HL-60 (cell line): ENCODE measurements at places on chromosomes 3 and 15.

GRCh38 chr3:10157031-10157430, 7.7 kb upstream of the IRAK2 start:
- no peak for DNase-seq

DNA sequence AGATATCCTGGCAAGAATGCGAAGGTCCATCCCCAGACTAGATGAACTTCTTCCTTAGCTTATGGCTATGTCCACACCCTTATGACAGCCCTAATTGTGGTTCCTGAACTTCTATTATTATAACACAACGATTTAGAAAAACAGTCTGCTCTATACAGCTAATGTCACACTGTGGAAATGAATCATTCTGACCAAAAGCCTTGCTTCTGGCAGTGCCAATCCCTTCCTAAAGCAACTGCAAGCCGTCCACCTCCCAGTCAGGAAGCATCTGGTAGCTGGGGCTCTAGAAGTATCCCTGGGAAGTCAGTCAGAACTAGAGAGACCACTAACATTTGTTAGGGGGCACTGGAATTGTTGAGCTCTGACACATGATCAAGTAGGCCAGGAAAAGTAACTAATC, 45.0 kb downstream of the MYO5A start:
- peak; percentile 35 for DNase-seq

GRCh38 chr15:85950101-85950500, 129.6 kb upstream of the AGBL1 start:
- no peak for DNase-seq

GRCh38 chr3:193165431-193166120, 75.4 kb upstream of the PLAAT1 start:
- no peak for DNase-seq

DNA sequence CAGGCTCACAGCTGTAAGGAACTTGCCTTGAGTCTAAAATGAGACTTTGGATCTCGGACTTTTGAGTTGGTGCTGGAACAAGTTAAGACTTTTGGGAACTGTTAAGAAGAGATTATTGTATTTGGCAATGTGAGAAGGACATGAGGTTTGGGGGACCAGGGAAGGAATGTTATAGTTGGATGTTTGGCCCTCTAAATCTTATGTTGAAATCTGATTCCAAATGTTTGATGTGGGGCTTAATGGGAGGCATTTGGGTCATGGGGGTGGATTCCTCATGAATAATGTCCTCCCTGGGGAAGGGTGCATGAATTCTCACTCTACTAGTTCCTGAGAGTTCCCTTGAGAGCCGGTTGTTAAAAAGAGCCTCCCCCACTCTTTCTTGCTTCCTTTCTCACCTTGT, 18.5 kb upstream of the CHCHD6 start:
- no peak for DNase-seq

- DNase-seq = no peak
Measured at GRCh38 chr3:155548195-155548594, 196.7 kb downstream of the PLCH1 start.

- no peak for DNase-seq
Measured at GRCh38 chr3:141114816-141115460, 63.8 kb downstream of the SPSB4 start.

DNA sequence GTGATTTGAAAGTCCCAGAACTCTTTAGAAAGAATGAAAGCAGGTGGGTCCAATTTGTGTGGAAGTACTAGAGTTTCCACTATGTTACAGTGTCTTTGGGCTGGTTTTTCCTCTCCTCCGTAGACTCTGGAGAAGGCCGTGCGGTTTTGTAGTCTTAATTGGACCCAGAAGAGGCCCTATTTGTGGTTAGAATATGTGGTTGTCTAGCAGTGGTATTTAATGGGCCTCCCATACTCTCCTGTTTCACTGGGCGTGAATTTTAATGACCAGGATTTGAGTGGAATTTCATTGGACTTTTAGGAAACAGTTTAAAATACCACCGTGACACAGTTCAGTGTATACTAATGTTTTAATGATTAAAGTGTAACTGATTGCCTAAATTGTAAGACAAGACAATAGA, 182.3 kb downstream of the BBX start:
- no peak for DNase-seq

GRCh38 chr3:106446271-106446670, 577.5 kb upstream of the CBLB start:
- DNase-seq = no peak

GRCh38 chr3:85821130-85821756, 862.5 kb downstream of the CADM2 start:
- no peak for DNase-seq

GRCh38 chr3:113769551-113769950, 22.7 kb downstream of the ATP6V1A start:
- DNase-seq = no peak

GRCh38 chr15:75452865-75453702, 1.6 kb upstream of the SIN3A start:
- DNase-seq = peak; percentile 42

DNA sequence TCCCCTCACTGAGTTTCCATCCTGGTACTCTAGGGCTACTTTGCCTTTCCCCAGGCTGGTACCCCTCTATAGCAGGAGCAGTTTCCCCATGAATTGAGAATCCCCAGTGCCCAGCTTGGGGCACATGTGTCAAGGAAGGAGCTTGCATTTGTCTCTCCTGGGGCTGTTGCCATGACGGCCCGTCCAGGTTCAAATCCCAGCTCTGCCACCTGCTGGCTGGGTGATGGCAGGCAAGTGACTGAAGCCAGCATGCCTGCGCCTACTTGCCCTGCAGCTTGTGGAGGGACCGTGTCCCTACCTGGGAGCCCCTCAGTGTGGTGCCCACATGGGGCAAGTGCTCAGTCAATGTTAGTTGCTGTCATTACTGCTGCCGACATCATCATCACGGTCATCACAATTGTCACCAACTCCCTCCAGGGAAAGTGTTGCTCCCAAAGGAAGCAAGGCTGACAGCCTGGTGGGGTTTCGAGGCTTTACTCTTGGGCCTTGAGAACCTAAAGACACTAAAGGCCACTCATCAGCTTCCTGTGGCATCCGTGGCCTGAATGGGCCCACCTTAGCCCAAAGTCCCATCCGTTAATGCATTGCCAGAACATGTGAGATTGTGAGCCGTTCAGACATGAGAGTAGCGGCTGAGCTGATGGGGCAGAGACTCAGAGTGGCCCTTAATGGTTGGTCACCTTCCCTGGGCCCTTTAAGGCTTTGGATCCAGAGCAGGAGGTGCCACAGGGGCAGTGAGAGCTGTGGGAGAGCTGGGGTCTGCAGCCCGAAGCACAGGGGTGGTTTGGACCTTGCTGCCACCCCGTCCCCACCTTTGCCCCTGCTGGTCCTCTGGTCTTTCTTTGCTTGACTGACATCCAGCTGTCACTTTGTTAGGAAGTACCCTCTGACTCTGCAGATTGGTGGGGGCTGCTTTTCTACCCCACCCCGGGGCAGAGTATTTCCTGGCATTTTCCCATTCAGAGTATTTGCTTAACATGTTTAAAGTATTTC, 144.4 kb downstream of the DNAJB8 start:
- DNase-seq = peak; percentile 5

DNA sequence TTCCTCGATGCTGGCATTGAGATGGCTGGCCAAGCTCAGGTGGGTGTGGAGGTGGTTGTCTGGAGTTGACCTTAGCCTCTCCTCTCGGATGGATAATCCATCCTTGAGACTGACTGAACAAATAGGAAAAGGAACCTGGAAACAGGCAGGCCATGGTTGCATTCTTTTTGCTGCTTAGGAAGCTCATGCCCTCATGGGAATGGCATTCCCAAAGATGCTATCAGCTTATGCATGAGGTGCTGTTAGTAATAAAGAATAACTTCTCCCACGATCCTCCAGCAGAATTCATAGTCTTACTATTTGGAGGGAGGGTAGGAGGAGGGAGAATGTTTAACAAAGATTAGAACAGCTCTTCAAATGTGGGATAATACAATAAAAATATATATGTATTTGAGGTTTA, 303.0 kb upstream of the TPM1 start:
- DNase-seq = no peak

GRCh38 chr15:59283717-59284391, 77.2 kb downstream of the LDHAL6B start:
- DNase-seq = no peak

DNA sequence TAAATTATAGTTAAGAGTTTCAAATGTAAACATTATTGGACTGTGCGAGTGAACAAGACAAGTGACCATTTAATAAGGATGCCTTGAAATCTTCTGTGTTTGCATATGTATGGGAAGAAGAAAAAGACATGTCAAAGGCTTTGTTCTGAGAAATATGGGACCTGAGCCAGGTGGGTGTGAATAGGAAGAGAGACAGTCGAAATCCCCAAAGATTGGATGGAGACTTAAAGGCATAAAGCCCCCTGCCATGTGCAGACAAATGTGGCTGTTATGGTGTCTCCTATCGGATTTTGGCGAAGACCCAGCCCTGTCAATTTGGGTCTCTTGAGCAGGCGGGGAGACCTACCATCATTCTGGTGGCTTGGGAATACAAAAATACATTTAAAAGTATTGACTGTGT, 16.9 kb downstream of the FXR1 start:
- no peak for DNase-seq

DNA sequence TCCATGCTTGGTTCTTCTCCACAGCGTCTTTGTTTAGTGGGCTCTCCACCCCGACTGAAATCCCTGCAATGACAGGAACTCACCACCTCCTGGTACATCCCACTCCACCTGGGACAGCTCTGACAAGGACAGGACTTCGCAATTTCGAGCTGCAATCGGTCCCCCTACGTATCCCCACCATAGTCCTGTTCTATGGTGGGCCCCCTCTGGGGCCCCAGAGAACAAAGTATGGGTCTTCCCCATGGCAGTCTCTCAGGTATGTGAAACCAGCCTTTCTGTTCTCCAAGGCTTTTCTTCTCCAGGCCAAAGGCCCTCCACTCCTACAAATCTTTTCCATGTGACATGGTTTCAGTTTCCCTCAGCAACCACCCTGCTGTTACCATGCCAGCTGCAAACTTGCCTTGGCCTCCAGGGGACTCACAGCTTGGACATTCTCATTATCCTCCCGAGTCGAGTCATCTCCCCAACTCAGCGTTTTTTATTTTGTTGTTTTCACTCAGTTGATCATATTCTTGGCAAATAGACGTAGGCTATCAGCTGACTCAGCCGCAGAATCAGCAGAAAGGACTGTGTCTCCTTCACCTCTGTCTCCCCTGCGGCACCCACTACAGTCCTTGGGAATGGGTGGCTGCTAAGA, 233.3 kb downstream of the OPA1 start:
- no peak for DNase-seq

DNA sequence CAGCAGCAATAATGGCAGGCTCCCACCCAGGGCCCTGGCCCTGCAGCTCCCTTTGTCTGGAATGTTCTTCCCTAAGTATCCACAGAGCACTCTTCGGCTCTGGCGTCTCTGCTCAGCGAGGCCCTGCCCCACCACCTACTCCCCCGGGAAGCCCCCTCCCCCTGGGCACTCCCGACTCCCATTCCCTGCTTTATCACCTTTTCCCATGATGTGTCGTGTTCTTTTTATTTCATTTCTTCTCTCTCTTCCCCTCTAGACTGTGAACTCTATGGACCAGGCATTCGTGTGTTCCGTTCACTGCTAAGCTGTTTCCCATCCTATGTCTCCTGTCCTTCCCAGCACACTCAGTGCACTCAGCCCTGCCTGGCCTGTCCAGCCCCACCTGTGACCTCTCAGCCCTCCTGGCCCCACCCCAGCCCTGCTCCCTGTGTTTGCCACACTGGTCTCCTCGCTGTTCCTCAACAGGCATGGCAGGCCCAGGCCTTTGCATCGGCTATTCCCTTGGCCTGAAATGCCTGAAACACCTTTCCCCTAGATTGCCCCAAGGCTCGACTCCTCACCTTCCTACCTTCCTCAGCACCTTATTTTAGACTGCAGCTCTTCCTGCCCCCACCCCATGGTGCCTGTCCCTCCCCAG, 107.4 kb downstream of the TPRA1 start:
- DNase-seq = no peak

DNA sequence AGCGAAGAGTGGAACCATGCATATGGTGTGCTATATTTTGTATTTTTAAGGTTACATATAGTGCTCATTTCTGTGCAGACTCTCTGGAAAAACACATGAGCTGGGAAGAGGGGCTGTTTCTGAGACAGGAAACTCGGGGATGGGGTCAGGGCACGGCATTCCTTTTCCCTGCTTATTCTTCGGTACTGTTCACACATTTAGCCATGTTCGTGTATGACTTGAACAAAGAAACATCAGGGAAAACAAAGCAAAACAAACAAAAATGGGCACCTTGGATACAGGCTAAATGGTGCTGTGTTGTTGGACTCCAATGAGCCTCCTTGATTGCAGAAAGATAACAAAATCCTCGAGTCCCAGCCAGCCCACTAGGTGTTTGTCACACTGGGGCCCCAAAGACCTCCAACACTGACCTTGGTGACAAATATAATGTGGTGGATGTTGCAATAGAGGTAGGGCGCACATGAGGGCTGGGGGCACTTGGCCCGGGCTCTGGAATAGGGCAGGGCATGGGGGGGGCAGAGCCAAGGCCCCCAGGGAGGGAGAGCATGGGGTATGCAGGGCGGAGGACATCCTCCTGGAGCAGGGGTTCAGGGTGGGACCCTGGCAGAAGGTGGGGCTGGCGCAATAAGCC, 19.3 kb downstream of the DNASE1L3 start:
- no peak for DNase-seq

DNA sequence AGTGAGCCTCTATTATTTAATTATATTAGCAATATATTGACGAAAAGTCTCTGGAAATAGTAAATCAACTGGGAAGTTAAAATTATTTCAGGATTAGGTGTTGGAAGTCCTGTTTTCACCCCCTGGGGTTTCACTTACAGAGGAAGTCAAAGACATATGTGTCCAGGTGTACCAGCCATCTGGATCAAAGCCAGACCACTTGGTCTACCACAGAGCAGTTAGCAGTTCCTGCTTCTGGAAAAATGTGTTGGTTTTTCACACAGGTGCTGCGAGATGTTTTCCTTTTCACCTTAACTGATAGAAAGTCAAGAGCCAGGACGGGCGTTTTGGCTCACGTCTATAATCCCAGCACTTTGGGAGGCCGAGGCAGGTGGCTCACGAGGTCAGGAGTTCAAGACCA, 13.1 kb downstream of the MME start:
- DNase-seq = no peak

DNA sequence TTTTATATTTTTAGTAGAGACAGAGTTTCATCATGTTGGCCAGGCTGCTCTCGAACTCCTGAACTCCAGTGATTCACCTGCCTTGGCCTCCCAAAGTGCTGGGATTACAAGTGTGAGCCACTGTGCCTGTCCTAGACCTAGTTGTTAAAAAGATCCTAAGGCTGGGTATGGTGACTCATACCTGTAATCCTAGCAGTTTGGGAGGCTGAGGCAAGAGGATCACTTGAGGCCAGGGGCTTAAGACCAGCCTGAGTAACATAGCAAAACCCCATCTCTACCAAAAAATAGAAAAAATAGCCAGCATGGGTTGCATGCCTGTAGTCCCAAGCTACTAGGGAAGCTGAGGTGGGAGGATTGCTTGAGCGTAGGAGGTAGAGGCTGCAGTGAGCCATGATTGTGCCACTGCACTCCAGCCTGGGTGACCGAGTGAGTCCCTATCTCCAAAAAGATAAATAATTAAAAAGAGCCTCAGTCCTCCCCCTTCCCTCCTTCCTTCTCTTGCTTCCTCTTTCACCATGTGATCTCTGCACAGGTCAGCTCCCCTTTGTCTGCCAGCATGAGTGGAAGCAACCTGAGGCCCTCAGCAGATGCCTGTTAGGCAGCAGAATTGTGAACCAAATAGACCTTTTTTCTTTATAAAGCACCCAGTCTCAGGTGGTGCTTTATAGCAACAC, 9.8 kb upstream of the FNDC3B start:
- peak; percentile 65 for DNase-seq
